Stomach (tissue), 19 donors: ENCODE measurements at places on chromosomes 1 and 21. TPM values are rescaled to one million over a fixed set of nuclear protein-coding genes. Genes with fewer than 3 reads are reported as not detected.

- DNase-seq: no peak
Measured at GRCh38 chr1:184418652-184419349, 32.0 kb downstream of the C1orf21 start.

GRCh38 chr1:21594935-21595897 is 73.9 kb downstream of the RAP1GAP start:
- DNase-seq: peak; percentile 58

Gene OLIG2
- total RNA-seq: not detected

Gene AADACL4
- total RNA-seq: not detected

- peak; percentile 59 for DNase-seq
Measured at GRCh38 chr1:203325026-203325417, 19.7 kb downstream of the BTG2 start.

Gene S1PR1
- 25.2 TPM for total RNA-seq

DNA sequence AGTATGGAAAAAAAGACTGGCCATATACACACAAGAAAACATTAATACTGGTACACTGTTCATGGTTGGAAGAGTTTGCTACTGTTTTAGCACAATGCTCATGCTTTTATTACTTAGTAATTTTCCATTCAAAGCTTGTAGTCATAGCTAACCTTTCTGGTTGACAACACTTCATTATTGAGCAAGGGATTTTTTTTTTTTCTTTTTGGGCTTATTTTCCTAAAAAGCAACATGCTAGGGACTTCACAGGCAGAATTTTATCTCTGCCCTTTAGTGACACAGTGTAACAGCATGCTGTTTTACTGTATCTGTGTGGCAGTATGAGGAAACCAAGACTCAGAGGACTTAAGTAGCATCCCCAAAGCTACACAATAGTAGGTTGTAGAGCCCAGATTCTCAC is 58.5 kb downstream of the FGGY start:
- no peak for DNase-seq

DNA sequence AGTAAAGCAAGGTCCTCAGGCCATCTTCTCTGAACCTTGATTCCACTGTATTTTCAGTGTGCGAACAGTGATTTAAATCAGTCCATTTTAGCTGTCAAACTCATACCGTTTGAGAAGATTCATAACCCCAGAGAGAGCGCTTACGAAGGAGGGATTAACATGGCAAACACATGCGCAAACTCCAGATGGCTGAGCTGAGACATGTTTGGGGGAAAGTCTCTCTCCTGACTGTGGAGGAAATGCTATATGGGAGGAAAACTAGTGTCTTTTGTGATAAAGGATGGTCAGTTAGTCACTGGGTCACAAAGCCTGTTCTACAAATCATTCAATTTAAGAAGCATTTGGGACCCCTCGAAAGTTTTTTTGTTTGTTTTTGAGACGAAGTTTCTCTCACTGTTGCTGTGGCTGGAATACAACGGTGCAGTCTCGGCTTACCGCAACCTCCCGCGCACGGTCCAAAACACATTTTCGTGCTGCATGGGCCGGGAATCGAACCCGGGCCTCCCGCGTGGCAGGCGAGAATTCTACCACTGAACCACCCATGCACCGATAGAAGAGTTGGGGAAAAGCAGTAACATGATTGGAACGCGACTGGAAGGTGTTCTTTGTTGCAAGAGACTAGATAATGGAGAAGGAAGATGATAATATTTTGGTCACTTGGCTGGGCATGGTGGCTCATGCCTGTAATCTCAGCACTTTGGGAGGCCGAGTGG is 58.4 kb upstream of the CXADR start:
- DNase-seq: no peak

DNA sequence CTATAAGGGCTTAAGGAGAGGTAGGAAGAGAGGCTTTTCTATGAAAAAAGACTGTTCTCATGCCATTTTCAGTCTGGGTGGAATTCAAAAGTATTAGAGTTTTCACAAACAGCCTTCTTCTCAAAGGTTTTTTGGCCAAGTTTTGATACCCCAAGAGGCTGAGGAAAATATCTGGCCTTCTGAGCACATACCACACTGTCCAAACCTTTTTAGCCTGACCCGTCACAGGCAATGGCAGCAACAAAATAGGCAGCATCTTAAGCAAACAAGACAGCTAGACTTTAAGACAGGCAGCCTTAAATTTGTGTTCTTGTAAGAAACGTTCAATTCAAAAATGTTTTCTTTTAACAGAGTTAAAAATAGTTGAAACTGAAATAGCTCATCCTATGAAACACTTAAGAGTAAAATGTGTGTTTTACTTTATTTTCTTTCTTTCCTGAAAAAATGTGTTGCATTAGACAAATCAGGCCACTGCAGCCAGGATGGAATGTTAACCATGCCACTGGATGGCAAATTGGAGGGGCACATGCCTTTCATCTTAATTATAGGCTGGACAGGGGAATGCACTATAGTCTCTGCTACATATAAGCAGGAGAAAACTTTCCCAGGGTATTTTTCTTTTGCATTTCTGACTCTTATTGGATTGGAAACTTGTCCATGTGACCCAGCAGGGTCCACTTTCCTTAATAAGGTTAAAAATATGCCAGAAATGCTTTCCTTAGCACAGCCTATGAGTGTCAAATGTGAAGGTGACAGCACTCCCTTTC is 315.0 kb downstream of the TGFB2 start:
- no peak for DNase-seq

DNA sequence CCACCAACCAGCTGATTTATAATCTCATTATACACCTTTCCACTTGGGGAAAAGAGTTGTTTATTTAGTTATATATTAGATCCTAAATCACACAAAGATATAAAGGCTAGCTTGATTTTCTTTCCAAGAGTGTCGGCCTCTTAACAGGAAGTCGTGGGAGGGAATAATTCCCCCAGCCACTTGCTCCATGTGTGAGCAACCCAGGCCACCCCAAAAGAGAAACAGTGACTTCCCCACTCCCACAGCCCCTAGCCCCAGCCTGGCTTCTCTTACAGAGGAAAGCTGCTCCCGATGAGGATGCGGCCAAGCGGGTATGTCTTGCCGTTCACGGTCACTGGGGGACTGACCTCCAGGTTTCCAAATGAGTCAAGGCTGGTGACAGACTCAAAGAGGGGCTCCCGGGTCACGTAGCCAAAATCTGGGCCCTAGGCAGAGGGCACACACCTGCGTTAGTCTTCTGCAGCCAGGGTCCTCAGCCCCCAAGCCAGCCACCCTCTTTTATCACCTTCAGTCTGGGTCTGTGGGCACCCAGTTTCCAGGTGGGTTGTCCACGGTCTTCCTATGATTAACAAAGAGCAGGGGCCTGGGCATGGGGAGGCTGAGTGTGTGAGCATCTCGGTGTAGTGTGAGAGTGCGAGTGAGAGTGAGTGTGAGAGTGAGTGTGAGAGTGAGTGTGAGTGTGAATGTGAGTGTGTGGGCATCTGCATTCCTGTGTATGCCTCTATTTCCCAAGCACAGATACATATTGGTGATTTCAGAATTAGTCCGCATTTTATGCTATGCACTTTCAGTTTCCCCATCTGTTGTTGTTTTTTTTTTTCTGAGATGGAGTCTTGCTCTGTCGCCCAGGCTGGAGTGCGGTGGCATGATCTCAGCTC is 25.4 kb upstream of the SDHB start:
- no peak for DNase-seq

Gene RNF2
- 76.1 TPM for total RNA-seq

Gene OPRD1
- total RNA-seq: 0.37 TPM

Gene FCN3
- not detected for total RNA-seq

GRCh38 chr1:229689273-229689672 is 63.2 kb downstream of the URB2 start:
- DNase-seq: no peak

Gene HRNR
- not detected for total RNA-seq

GRCh38 chr1:183210681-183211080 is 24.6 kb downstream of the LAMC2 start:
- DNase-seq: no peak

DNA sequence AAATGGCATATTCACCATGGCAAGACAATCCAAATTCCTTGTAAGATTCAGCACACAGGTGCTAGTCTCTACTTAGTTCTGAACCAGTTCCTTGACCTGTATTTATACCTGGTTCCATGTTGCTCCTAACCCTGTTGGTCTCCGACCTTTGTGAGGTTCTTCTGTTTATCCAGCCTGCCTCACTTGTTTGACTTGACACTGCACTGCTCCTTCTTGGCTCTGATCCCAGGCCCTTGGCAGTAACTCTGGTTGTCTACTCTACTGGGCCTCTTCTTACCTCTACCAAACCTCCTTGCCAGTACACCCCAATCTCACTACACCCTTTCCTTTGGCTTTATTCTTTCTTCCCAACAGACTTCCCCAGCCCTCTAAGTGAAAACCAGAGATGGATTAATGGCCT is 419.4 kb upstream of the USP24 start:
- no peak for DNase-seq

GRCh38 chr1:234600418-234601281 is 9.3 kb downstream of the IRF2BP2 start:
- peak; percentile 92 for DNase-seq

Gene GPR157
- total RNA-seq: 16.5 TPM

GRCh38 chr1:84583648-84584047 is 9.4 kb upstream of the CTBS start:
- DNase-seq: peak; percentile 44

Gene PODN
- total RNA-seq: 356 TPM

DNA sequence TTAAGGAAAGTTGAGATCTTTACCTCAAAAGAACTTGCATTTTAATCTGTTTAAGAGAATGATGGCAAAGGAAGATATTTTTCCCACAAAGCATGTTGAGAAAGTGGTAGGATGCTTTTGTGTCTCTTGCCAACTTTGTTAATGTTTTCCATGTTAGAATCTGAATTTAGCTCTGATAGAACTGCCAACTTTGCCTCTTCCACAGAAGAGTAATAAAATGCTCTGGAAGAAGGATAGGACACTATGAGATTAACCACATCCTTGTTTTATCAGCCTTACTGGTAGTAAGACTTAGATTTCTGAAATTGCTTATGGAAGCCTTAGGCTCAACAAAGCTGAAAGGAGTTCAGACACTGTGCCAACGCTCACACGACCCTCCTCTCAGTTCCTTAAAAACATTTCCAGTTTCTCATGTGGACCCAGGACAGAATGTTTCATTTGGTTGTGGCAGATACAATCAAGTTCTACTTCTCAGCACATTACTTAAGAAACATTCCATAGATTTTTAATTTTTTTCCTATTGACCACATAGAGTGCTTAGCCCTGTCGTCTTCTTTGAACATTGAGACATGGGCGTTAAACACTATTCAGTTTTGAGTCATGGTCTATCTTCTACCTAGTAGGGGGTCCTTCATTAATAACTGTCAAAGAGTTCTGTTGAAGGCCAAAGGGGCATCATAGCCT is 59.0 kb downstream of the MTR start:
- DNase-seq: no peak

DNA sequence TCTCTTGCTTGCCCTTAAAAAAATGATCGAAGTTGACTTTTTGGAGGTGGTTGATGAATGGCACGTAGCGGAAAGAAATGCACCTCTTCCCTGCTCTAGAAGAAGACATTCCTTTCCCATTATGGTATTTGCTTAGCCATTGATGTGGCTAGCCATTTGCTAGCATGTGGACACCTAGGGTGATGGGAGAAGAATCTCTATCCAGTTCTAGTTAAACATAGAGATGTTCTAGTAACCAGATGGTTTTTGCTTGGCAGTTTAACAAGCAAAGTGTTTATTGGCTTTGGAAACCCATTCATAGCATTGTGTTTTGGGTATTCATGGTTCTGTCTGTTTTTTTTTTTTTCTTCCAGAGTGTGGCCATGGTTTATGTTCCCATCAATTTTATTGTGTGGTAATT is 78.9 kb downstream of the KCNJ6 start:
- no peak for DNase-seq

Gene KCNA3
- total RNA-seq: 0.73 TPM

- DNase-seq: no peak
Measured at GRCh38 chr1:34845131-34845901, 14.2 kb downstream of the SMIM12 start.

DNA sequence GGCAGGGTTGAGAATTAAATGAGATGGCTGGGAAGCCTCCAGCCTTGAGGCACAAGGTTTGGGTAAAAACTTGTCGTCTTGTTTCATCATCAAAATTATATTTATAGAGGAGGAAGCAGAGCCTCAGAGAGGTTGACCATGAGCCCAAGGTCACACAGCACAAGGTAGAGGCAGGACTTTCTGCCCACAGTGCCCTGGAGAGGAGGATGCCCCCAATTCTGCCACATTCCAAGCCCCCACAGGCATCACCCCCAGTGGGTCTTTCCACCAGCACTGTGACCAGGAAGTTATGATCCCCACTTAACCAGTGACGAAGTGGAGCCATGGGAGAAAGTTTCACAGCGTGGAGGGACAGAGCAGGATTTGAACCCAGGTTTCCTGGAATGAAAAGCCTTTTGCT is 400.0 kb downstream of the MATN1 start:
- DNase-seq: no peak

Gene GNAT2
- not detected for total RNA-seq

Gene CCDC17
- total RNA-seq: 5.1 TPM

GRCh38 chr1:59666106-59666505 is 148.6 kb upstream of the HOOK1 start:
- DNase-seq: no peak
